NCI-H345 (cell line): ENCODE measurements at places on chromosomes 5 and 9.

DNA sequence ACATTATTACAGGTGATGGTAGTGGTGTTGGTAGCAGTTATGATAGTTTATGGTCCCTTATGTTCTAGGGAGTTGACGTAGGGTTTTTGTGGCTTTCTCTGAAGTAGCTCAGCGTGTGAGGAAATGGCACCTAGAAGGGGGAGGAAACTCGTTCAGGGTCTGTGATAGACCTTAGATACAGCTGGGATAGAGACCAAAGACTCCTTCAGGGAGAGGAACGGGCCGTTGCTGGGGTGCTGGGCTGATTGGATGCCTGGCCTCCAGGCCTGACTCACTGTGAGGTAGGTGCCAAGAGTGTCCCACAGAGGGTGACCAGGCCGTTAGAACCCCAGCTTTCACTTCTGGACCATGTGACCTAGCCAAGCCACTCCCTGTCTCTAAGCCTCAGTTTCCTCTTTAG lies 96.6 kb downstream of the DAB2IP start:
- no peak for DNase-seq

DNA sequence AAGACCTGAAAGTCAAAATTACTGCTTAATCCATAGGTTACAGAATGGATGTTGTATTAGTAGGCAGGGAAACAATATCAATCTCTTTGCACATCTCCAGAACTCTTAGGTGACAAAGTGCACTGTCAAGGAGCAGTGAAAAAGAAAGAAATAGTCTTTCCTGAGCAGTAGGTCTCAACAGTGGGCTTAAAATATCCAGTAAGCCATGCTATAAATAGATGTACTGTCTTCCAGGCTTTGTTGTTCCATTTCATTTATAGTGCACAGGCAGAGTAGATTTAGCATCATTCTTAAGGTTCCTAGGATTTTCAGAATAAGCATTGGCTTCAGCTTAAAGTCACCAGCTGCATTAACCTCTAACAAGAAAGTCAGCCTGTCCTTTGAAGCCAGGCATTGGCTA lies 50.7 kb downstream of the SSBP2 start:
- DNase-seq = no peak

DNA sequence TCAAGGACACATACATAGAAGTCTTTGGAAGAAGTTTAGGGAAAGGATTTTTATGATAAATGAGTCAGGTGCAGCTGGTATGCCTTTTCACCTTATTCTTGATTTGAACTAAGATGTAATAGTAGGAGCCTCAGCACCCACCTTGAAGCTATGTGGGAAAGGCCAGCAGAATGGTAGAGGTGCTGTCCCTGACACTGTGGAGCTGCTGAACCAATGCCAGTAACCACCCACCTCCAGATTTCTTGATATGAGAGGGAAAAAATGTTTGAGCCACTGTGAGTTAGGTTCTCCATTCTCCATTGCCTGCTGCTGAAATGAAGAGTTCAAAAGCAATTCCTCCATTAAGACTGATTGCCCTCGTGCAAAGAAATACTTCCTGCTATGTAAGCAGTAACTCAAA lies 12.2 kb upstream of the HMGCR start:
- no peak for DNase-seq

DNA sequence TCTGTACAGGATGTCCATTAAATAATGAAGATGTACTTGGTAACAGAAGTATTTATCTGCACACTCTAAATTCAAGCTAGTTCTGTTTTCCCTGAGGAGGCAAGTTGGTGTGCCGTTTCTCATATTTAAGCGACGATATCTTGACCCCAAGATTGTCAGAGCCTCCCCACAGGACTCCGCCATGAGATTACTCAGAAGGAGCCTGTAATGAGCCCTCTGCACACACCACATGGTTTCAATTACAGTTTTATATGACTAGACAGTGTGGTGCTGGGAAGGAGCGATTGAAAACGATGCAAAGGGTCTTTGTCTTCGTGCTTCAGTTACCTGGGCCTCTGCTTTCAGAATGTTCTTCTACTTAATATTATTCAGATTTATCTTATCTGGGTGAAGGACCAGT lies 840.4 kb upstream of the WWC1 start:
- no peak for DNase-seq

DNA sequence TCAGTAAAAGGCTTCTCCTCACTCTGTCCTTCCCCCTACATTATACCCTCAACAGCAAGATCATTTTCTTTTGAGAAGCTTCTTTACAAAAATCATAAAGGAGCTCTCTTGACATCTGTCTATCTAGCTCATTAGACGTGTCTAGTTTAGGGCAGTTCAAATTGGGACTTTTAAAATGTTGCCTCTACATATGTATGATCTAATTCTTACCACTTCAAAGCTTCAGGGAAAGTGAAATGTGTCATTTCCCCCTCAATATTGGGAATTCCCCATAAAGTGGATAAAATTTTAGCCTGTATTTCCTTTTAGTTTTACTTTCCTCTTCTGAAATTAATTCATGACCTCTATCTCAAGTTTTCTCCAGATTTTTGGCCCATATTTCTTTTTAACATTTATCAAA lies 323.7 kb downstream of the ARRDC3 start:
- no peak for DNase-seq

- DNase-seq = no peak
Observed at GRCh38 chr5:14184082-14184481, 40.9 kb downstream of the TRIO start.

DNA sequence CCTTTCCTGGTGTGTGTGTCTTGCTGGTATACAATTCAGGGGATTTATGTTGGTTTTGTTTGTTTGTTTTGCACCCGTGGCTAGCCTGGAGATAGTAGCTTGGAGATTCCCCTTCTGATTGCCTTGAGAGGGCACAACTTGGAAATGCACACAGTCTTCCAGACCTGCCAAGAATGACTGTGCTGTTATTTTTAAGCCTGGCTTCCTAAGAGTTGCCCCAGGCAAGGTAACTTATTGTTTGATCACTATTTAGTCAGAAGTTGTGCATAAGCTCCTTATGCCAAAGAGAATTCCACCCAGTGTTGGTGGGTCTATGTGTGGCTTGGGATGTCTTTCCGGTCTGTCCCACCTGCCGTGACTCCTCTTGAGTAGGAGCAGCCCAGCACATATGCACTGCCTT lies 421.9 kb upstream of the KCNN2 start:
- DNase-seq = no peak

- DNase-seq = no peak
Observed at GRCh38 chr5:76579166-76579937, 43.9 kb downstream of the F2RL2 start.

DNA sequence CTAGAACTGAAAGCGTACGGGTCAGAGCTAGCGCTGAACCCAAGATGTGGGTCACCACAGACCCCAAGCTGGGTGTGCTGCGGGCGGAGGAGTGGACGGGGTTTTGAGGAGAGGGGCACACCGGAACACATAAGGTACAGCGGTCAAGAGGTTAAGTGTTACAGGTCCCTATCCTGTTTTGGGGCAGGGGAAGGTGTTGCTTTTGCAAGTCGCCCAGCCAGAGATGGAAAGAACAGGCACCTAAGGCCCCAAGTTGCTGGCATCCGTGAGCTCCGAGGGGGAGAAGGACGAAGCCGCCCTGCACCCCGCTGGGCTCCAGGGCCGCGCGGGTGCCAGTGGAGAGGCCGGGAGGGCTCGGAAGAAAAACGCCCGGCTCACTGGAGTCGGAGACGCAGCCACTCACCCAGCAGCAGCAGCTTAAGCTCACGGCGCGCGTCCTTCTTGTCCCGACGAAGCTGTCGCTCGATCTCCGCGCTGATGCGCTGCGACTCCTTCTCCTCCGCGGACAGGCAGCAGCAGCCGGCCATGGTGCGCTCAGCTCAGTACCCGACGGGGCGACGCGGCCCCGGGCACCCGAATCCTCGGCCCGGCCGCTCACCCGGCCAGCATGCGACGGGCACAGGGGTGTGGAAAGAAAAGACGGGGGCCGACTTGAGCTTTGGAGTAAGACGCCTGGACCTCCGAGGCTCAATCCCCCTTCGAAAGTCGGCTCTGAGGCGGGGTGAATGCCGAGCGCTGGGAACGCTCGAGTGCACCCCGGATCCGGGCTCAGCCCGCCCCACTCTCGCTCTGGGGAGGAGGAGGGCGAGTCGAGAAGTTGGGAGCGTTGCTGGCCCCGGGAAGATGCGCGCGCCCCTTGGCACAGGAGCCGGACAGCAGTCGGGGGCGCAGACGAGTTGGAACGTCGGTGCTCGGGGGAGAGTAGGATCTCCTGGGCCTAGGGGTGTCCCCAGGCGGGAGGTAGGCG lies 572 bp downstream of the GNA14 start:
- no peak for DNase-seq

- no peak for DNase-seq
Observed at GRCh38 chr9:136667940-136668760, 5.4 kb downstream of the EGFL7 start.

GRCh38 chr5:132355140-132355765 lies 14.3 kb upstream of the SLC22A5 start:
- DNase-seq = no peak

DNA sequence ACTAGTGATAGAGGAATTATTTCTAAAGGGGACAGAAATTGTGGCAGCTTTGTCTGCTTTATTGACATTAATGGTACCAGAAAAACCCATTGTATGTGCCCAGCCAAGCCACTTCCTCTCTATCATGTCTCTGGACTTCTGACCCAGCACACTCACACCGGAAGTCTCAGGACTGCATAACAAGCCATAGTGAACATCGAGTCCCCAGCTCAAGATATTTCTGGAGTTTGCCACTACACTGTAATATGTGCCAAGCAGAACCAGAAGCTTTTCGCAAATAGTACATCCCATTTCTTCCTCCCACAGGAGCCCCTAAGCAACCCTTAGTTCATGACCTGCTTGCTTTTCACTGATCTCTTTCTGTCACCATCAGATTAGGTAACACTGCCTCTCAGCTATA lies 187.4 kb upstream of the GHR start:
- DNase-seq = no peak

GRCh38 chr9:133999851-134000265 lies 7.7 kb upstream of the VAV2 start:
- DNase-seq = no peak

- no peak for DNase-seq
Observed at GRCh38 chr5:36407396-36407795, 105.7 kb upstream of the RANBP3L start.

DNA sequence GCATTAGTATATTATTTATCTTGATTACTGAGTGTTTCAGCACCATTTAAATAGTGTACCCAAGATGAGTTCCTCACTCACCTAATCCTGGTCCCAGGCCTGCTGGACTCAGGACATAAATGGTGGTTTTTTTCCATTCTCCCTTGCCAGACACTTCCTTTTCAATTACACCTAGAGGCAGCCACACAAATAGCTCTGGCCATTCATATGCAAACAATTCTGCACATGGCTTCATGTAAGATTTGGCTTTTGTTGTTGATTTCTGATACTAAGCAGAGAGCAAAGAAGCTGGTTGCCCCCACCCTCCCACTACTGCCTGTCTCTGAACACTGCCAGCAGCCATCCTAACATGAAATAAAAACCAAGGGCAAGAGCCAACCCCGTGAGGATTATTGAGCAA lies 180.4 kb downstream of the SEMA5A start:
- DNase-seq = peak; percentile 33

GRCh38 chr5:39475159-39475571 lies 50.4 kb upstream of the DAB2 start:
- no peak for DNase-seq

GRCh38 chr5:17743580-17744435 lies 109.5 kb downstream of the TAF11L14 start:
- DNase-seq = no peak

- DNase-seq = no peak
Observed at GRCh38 chr5:129899454-129899853, 4.8 kb upstream of the CHSY3 start.

- DNase-seq = no peak
Observed at GRCh38 chr5:88391991-88392390, 123.3 kb upstream of the TMEM161B start.

DNA sequence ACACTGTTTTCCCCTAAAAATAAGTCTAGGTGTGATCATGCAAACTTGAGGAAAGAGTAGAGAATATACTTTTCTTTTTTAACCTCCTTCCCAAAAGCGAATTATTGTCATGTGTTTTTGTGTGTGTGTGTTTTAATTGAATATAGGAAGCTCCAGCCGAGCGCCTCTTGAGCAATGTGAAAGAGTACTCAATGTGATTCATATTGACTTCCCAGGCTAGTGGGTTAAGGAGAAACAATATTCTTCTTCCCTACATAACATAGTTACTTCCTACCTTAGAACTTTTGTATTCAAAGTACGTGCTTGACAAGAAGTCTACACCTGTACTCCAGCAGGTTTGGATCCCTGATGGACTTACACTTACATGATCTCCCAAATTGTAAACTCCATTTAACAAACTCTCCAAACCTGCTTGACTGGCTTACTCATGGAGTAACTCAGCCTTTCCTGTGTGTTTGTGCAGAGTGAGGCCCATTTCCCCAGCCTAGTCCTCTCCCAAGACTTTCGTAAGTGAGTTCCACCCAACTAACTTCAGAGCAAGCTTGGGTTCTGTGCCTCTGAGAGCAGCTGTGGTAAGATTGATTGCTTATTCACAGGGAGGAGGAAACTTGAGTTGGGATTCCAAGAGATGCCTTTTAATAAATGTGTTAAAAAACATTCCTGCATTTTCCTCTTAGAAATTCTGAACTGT lies 9.3 kb downstream of the SLC28A3 start:
- no peak for DNase-seq

DNA sequence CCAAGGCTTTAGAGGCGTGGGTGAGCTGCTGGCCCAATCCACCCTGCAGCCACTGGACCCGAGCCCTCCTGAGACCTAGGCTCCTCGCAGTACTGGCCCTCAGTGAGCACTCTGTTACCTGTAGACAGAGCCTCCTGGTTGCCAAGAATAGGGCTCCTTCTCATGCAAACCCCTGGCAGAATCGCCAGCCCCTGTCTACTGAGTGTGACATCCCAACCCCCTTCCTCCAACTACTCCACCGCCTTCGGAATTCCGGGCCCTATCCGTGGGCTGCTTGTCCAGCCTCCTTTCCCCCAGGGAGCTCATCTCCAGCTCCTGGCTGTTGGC lies 23.8 kb upstream of the COL5A1 start:
- no peak for DNase-seq

- DNase-seq = no peak
Observed at GRCh38 chr9:13082796-13083195, 196.7 kb downstream of the MPDZ start.

GRCh38 chr5:64145216-64145895 lies 20.3 kb upstream of the RNF180 start:
- no peak for DNase-seq

DNA sequence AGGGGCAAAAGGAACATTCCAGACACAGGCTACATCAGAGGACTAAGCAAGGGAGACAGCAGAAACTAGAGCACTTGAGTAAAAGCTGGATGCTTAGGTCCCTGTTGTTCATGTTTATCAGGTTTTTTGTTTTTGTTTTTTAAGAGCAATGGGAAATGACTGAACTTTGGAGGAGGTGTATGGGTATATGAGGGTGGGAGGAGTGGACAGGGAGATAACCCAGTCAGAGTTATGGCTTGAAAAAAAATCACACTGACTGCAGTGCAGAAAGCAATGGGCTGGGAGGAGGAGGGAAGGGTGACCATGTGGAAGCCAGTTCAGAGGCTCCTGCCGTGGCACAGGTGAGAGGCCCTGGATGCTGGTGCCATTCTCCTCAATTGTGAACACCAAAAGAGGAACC lies 77.6 kb downstream of the CD180 start:
- no peak for DNase-seq

GRCh38 chr9:95286151-95286550 lies 31.4 kb downstream of the FANCC start:
- DNase-seq = no peak

- no peak for DNase-seq
Observed at GRCh38 chr5:168598639-168599038, 19.5 kb upstream of the PANK3 start.

- no peak for DNase-seq
Observed at GRCh38 chr9:21609506-21609905, 127.4 kb upstream of the IFNE start.

- no peak for DNase-seq
Observed at GRCh38 chr9:115267790-115268189, 149.8 kb upstream of the TNC start.
